Islet precursor cell (in vitro differentiated cells): ENCODE measurements at places on chromosomes 7 and 10.

DNA sequence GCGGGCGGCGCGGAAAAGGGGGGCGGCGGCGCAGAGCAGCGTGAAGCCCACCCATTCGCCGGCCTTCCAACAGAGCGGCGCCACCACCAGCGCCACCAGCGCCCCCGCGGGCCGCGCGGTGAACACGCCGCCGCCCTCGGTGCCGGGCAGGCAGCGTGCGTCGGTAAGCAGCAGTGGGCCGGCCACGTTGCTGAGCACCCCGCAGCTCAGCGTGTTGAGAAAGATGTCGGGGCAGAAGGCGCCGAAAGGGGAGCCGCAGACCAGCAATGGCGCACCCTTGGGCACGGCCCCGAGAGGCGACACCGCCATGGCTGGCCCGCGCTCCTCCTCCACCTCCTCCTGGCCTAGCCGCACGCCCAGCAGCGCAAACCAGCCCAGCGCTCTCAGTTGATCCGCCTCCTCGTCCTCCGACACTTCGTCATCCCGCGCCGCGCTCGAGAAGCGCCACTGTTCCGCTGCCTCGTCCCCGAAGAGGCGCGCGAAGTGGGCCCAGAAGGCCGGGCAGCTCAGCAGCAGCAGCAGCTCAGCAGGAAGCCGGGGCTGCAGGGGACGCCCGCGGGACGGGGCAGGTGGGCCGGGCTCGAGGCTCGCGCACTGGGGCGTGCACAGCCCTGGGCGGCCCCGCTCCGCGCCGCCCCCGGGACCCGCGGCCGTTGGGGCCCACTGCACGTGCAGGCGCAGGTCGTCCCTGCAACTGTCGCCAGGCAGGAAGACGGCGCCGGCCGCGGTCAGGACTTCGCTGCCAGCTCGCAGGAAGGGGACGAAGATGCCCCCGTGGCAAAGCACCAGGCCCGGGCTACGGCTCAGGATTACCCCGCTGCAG, 623 bp downstream of the TYSND1 start:
- peak; percentile 82 for DNase-seq

DNA sequence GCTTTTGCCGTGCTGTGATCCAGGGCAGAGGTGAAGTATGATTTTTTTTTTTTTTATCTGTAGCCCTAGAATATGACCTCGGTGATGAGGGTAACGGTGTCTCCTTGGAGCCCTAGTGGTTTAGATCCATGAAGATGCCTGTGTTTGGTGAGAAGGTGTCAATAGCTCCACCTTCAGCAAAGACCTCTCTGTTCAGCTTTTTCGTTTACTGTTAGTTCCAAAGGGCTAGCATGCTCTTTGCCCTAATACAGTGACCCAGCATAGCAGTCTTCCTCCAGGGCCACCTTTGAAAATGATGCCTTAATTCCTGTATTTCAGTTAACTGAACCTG, 746 bp upstream of the MRPS16 start:
- DNase-seq = no peak

DNA sequence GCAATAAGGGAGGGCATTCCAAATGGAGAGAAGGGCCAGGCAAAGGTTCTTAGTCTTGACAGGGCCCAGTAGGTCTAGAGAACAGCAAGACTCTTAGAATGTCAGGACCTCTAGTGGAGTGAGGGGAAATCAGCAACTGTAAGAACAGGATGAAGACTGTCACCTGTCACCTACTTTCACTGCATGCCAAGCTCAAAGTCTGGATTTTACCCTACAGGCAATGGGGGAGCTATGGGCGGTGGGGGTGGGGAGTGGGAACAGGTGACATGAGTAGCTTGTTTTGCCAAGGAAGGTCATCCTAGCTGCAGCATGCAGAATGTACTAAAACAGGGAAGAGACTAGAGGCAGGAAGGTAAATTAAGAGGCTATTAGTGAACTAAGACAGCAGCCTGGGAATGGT, 18.3 kb downstream of the GOT1 start:
- DNase-seq = no peak

- DNase-seq = peak; percentile 89
Measured at GRCh38 chr7:150949564-150949963, 28.6 kb downstream of the KCNH2 start.

- no peak for DNase-seq
Measured at GRCh38 chr10:335151-335800, 200.0 kb downstream of the ZMYND11 start.

DNA sequence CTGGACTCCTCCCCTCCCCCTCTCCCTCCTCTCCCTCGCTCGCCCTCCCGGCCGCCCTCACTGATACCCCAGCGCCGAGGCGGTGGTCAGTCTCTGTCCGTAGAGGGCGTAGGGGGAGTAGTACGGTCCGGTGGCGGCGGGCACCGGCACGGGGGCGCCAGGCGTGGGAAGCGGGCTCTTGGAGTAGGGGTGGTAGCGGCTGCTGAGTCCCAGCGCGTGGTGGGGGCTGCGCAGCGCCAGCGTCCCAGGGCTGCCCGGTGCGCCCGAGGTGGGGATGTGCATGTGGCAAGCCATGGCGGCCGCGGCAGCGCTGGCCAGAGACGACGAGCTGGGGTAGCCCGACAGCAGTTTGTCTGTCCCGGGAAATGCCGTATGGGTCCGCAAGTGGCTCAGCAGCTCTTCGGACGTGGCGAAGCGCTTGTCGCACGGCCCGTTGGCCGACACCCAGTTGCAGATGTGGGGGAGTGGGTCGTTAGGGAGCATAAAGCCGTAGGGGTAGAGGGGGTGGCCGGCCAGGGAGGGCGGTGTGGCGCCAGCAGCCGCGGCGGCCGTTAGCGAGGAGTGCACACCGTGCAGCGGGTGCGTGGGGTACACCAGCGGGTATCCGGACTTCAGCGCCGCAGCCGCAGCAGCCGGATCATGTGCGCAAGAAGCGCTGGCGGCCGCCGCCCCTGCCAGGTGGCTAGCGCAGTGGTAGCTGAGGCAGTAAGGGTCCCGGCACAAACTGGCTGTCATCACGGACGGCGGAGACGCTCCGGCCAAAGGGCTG, 2.7 kb downstream of the ZNF503 start:
- DNase-seq = no peak

DNA sequence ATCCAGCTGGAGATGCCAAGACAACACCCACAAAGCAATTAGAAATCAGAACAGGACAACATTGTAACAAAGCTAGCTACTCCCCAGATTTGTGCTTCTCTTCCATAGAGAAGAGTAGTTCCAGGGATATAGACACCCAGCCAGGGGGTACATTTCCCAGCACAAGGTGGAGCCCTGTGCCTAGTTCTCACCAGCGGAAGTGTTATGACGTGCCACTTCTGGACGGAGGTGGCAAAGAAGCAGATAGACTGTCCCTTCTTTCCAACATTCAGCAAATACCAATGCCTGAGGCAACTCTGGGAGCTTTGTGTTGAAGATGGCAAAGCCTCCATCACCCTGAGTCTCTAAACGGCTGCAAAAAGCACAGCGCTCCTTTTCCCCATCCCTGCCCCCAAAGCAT, 23.4 kb upstream of the GSAP start:
- DNase-seq = peak; percentile 69

GRCh38 chr7:27992755-27993493, 187.7 kb downstream of the JAZF1 start:
- no peak for DNase-seq

- DNase-seq = no peak
Measured at GRCh38 chr7:101954499-101954898, 137.1 kb downstream of the CUX1 start.

DNA sequence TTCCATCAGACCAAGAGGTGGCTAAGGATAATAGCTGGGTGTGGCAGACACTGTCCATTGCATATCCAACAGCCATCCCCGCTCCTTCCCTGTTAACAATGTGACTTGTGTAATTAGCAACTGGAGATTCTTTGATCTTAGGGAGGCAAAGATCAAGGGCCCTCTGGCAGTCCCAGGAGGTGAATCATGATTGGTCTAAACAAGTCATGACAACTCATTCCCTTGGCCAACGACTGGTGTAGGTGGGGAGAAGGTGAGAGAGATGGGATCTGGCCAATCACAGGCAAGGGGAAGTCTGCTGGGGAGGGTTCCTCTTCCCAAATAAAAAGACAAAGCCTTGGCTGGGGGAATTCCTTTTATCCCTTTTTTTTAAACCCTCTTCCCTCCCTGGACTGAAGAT, 46.2 kb upstream of the COMTD1 start:
- no peak for DNase-seq

DNA sequence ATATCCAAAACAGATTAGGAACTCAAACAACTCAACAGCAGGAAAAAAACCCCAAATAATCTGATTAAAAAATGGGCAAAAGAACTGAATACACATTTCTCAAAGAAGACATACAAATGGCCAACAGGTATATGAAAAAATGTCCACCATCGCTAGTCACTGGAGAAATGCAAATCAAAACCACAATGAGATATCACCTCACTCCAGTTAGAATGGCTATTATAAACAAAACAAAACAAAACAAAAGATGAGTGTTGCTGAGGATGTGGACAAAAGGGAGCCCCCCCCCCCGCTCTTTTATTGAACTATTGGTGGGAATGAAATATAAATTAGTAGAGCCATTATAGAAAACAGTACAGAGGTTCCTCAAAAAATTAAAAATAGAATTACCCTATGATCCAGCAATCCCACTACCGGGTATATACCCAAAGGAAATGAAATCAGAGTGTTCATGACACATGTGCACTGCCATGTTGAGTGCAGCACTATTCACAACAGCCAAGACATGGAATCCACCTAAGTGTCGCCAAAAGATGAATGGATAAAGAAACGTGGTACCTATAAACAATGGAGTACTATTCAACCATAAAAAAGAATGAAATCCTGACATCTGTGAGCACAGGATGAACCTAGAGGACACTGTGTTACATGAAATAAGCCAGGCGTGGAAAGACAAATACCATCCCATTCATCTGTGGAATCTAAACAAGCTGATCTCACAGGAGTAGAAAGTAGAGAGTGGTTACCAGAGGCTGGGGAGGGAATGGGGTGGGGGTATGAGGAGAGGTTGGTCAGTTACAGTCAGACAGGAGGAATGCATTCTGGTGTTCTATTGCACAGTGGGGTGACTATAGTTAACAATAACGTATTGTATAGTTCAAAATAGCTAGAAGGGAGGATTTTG, 78.1 kb upstream of the RHEB start:
- peak; percentile 85 for DNase-seq

- peak; percentile 42 for DNase-seq
Measured at GRCh38 chr10:44956717-44957706, 2.6 kb upstream of the RASSF4 start.

DNA sequence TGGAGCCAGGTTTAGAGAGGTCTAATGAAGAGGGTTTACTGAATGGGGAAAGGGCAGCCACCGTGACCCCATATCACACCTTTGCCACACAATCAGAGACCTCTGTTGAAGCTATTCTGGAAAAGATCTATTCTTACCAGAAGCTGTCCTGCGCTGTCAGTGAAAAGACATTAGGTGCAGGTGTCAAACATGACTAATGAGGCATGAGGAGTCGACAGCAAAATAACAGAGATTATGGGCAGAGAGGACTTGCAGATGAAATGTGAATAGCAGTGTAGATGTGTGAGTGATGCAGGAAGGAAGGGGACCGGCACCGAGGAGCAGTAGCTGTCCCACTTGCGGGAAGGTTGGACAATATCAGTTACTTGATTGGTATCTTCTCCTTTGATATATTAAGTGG, 627.7 kb upstream of the GALNT17 start:
- no peak for DNase-seq
